Calu3 (cell line): ENCODE measurements at places on chromosomes 4 and X. TPM values are rescaled to one million over a fixed set of nuclear protein-coding genes. Genes with fewer than 3 reads are reported as not detected.

DNA sequence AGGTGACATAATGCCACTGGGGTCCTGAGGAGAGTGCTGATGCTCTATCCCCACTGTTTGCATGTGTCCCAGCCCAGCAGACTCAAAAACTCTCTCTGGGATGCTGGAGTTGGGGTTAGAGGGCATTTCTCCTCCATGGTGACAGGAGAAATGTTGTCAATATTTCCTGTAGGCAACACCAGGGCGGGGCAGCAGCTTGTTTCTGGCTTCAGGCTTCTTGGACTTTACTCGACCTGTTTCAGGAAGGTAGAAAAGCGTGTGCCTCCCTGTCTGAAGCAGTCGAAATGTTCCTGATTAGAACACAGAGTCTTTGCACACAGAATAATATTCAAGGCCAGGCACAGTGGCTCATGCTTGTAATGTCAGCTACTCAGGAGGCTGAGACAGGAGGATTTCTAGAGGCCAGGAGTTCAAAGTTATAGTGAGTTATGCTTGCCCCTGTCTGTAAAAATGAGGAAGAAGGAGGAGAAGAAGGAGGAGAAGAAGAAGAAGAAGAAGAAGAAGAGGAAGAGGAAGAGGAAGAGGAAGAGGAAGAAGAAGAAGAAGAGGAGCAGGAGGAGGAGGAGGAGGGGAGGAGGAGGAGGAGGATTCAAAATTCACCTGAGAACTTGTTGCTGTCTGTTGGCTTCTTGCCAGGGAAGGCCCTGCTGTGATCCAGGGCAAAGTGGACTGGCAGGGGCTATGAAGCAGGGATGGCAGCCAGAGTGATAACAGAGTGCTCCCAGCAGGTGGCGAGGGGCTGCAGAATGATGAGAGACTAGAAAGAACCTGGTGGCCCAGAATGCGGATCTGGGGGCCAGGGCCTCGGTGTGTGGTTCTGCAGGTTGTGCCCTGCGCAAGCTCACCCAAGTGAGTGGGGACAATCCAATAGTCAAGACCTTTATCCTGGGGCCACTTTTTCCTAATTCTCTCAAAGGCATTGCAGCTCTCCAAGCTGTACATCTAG, 82.9 kb downstream of the RTL5 start:
- DNase-seq, result no peak

GRCh38 chr4:37821953-37822605, 4.4 kb upstream of the PGM2 start:
- no peak for DNase-seq

DNA sequence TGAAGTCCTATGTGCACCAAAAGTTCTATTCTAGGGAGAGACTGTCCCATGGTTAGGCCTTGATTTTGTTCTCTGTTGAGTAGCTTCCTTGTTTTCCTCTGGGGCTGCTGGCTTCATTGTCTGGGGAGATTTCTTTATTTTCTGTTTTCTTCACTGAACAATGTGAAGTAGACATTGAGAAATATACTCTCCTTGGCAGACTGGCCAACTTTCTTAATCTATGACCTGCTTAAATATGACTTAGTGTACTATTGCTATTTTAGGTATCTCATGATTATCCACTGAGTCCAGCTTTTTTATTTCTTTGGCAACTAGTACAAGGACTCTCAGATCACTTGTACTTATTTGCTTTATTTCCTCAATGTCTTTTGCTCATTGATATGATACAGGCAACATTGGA, 1594.6 kb downstream of the ARAP2 start:
- no peak for DNase-seq

- DNase-seq, result no peak
These were observed 6.0 kb upstream of the BCORL1 start for GRCh38 chrX:129976441-129976840.

DNA sequence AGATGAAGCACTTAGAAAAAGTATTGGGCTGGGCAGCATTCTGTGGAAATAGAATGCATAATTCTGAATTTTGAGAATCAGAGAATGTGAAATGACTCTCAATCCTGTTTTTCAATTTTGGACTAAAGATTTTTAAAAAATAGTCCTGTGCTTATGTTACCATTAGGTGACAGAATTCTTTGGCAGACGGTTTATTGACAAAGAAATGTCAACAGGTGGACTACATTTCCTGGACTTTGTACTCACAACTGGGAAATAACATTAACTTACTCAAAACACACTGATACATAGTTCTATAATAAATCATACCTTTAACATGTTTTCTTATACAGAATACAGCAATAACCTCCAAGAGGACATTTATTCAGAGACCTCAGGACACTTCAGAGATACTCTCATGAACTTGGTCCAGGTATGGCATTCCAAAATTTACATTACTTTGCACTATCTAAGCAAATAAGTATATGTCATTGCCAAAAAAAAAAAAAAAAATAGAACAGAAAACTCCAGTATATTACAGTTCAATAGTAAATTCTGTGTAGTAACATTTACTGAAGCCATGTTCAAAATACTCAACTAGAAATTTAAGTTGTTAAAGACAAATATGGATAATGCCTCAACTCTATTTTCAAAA, 72.7 kb downstream of the ANXA10 start:
- DNase-seq, result no peak

DNA sequence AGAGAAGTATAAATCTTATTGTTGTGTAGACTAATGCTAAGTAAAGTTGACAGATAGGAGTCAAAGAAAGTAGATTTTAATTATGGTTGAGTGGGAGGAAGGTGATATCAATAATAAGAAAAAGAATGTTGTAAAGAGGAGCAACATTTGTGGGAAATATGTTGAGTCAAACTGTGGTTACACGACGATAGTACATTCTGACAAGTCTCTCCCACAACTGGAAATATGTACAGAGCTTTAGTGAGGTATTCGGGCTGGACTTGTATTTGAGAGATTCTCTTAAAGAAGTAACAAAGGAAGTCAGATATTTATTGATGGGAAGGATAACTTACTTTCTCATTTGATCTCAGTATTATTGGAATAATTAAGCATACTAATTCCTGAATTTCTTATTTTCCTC, 525.3 kb upstream of the MAGEB2 start:
- DNase-seq, result no peak

Gene ADRA2C
- 2.4 and 3.4 TPM in 2 replicates for total RNA-seq
